ENCODE measurements at places on chromosomes 3 and 15.

DNA sequence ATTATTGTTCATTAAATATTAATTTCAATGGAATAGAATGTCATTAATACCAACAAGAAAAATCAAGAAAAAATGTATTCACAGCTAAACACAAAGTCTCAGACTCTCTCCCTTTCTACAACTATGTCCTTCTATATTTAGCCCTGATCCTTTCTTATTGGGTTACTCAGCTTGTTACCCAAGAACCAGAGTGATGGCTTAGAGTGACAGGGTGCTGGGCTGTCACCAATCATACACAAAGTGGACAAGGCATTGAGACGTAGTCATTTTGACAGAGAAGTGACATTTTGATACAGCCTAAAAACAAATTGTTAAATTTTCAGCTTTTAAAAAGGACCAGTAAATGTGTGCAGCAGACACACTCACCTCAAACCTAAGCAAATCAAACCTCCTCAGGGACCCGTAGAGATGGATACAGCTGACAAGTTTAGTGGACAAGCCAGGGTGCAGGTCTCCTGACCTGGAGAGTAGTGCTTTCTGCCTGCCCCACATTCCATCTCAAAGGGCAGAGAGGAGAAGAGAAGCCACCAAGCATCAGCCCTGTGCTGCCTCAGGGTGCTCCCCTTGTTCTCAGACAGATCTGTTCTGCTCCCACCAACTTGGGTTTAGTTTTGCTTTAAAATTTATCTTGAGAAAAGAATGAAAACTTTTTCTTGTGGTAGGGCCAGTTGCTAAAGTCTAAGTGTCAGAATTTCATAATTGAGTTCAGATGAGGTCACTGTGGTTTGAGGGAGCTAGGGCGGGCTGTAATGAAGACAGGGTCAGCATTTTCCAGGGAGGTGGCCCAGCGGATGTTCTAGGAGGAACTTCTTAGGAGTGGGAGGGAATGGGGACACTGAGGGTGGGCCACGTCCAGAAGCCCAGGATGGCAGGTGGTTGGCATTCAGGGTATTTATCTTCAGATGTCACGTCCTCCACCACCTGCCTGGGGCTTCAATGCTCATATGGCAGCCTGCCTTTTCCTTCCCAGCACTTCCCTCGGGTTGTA is 136.5 kb upstream of the TBL1XR1 start:
- DNase-seq = no peak

DNA sequence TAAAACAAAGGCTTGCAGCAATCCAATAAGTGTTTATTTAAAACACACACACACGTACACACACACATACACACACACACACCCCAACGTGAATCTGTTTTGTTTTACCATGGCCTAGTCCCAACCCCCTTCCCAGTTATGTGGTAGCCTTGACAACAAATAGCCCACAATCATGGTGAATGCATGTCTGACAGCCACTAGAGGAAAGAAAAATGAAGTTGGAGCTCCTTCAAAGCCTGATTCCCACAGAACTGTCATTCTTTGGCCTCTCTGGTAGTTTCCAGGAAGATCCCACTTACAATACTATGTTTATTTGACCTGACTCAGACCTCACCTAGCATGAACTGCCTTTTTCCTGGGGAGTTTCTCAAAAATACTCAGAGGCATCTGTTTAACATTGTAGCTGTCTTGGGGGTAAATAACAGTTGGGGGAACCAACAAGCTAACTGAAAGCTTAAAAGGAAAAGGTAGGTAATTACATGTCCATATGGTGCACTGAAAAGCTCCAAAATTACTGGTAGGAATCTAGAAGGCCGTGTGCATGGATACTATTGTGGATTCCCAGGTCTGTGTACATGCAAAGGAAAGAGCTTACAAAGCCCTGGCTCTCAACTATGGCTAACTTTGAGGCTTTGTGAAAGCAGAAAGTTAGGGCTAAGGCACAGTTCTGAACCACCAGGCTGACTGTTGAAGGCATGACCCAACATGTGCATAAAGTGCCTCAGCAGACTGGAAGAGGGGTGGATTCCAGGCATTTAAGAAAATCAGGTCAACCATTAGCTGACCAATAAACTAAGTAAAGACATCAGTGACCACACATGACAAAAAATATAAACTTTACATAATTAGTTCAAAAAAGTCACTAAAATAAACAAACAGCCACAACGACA is 65.3 kb downstream of the FAIM start:
- DNase-seq = no peak

DNA sequence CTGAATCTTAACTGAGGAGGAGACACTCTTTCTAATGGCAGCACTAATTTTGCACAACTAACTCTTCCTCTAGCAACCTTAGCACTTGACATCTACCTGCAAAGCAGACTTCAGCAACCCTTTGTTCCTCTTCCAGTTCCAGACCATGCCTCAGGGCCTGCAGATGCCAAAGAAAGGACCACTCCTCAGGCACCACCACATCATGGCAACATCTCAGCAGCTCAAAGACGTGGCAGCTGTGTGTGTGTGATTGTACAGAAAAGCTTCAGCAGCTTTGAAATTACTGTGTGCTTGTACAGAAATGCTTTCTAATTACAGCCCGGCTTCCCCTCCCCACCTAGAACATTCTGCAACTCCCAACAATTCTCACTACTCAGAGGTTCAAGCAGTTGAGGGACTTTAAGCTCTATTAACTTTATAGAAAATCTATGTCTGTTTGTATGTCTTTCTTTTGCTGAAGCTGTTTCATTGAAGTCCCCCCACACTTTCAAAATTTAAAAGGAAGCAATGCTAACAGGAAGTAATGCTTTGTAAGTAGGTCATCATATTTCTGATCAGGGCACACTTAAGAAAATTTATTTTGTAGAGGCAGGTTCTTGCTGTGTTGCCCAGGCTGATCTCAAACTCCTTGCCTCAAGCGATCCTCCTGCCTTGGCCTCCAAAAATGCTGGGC is 115.2 kb downstream of the CD47 start:
- DNase-seq = no peak

DNA sequence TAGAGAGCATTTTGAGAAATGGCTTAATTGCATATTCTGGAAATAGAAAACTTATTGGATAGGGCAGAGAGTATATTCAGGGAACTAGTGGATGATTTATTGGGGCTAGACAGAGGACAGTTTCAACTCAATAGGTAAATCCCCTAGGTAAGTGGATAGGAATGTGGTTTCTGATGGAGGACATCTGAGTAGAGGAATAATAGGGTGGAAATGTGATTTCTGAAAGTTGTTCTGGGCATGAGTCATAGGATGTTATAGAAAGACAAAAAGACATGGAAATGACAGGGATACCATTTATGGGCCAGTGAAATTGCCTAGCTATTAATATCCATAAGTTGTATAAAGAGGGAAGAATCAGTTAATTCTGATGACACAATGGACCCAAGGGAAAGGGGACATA is 563.3 kb upstream of the GOLIM4 start:
- no peak for DNase-seq

- no peak for DNase-seq
Measured at GRCh38 chr15:89320200-89320599, 14.4 kb downstream of the POLG start.

DNA sequence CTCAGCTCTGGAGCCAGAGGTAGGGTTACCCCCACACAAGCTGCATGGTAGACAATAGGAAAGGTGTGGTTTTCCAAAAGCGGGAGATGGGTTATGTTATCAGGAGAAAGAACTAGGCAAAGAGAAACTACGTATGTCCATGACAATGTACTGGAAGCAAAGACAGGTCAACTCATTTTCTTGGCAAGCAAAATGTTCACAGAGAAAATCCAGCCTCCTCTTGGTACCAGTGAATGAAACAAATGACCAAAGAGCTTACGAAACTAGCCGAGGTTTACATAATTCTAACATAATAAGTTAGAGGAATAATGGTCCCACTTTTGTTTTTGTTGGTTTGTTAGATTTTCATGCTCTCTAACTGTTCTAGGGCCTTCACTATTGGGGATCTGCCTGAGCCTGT is 338.1 kb upstream of the TGFBR2 start:
- DNase-seq = no peak

DNA sequence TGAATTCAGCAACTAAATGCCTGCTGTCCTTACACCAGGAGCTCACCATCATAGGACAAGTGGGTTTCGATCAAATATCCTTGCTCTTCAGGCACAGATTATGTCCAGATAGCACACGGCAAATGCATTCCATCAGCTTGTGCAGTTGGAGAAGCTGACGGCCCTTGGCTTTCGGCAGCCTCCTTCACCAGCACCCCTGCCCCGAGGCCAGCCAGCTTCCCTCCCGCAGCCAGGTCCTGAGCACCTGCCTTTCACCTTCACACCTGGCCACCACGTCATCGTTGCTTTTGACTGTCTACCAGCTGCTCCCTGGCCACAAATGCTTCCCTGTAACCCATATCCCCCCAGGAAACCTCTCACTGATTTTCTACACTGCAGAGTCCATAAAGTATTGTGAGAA is 355.5 kb downstream of the OCA2 start:
- no peak for DNase-seq

GRCh38 chr3:114308830-114309229 is 15.0 kb downstream of the TIGIT start:
- DNase-seq = no peak

DNA sequence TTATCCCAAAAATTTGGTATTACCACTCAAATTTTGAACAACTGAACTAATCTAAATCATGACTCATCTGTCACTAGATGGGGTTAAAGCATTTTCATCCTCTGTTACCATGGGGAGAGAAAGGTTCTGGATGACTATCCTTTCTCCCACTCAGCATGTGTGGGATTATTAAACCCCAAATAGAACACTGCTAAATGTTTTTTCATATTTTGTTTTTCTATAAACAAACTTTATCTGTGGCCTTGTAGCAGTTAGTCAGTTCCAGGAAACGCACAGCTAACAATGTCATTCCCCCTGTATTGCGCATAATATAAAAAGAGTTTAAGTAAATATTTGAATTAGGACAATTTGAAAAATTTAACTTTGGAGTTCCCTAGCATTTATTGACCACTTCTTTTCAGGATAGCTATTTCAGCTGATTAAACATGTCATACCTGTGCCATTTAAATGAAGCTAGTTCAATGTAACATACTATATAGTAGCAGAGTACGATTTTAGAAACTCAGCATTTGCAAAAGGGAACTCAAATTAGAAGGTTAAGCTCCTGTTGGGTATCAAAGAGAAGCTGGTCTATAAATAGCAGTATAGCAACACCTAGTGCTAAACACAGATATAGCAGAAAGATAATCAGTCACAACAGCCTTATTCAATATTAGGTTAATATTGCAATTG is 9.2 kb upstream of the TMEM212 start:
- DNase-seq = no peak

DNA sequence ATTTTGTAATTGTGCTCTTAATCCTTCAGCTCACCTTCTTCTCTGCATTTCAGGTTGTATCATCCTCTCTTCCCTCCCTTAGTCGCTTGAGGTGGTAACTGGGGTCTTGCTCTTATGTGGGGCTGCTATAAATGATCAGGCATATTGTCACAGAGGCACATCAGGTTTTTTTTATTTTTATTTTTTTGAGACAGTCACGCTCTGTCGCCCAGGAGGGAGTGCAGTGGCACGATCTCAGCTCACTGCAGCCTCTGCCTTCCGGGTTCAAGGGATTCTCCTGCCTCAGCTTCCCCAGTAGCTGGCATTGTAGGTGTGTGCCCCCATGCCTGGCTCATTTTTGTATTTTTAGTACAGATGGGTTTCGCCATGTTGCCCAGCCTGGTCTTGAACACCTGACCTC is 9.9 kb downstream of the CDV3 start:
- no peak for DNase-seq

- DNase-seq = no peak
Measured at GRCh38 chr3:41188306-41188705, 11.0 kb upstream of the CTNNB1 start.

- DNase-seq = peak; percentile 24
Measured at GRCh38 chr15:40279437-40280141, 3.3 kb downstream of the ANKRD63 start.

- no peak for DNase-seq
Measured at GRCh38 chr15:68389041-68389930, 42.7 kb downstream of the ITGA11 start.

DNA sequence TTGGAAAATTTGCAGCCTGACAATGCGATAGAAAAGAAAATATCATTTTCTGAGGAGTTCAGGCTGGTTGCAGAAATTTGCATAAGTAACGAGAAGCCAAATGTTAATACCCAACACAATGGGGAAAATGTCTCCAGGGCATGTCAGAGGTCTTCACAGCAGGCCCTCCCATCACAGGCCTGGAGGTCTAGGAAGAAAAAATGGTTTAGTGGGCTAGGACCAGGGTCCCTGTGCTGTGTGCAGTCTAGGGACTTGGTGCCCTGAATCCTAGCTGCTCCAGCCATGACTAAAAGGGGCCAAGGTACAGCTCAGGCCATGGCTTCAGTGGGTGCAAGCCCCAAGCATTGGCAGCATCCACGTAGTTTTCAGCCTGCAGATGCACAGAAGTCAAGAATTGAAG is 14.5 kb upstream of the AP4E1 start:
- no peak for DNase-seq

- no peak for DNase-seq
Measured at GRCh38 chr3:126081618-126082361, 2.1 kb downstream of the SLC41A3 start.

GRCh38 chr15:68617777-68618176 is 39.0 kb downstream of the CORO2B start:
- DNase-seq = no peak

GRCh38 chr15:31080591-31081014 is 20.9 kb downstream of the TRPM1 start:
- DNase-seq = peak; percentile 40

DNA sequence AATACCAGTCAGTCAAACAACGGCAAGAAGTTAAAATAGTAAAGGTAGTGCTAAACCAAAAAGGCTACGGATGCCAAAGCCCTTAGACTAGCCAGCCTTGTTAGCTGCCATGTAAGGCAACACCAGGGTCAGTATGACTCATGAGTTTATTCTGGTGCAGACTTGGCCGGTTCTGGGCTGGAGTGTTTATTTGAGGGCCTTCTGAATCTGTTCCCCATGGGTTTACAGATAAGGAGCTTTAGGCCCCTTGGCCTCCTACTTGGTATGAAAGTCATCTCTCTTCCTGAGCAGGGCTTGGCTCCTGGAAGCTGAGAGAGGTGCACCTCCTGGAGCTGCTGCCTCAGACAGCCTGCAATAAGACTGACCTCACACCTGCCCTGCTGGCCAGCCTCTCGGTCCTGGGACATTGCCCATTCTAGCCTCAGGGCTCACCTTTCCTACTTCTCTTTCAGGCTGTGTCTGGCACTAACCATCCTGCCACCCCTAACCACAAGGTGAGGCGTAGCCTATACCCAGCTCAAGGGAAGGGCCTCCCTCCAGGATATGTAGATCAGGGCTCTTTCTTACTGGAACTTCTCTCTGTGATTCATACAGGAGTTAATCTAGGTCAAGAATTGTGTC is 10.4 kb upstream of the RTP1 start:
- no peak for DNase-seq

DNA sequence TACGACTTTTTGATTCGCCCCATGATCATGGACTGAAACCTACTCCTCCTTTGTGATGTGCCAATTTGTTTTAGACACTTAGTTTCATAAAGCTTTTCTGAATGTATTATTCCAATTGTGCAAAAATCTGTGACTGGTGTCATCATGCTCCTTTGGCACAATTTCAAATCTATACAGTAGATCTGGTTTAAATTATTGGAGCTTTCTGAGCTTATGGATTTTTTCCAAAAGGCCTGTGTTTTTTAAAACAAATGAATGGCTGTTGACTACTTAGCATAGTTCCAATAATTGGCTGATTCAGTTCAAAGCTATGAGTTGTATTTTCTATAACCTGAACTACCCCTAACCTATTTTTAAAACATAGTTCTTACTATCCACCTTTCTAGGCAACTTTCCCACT is 282.7 kb downstream of the CNTN3 start:
- DNase-seq = no peak

Data from caudate nucleus (tissue), 63 donors.